ENCODE measurements at places on chromosomes 11 and 22.

- no peak for DNase-seq
Measured at GRCh38 chr11:86056351-86056854, 12.5 kb downstream of the PICALM start.

- DNase-seq: no peak
Measured at GRCh38 chr11:76759092-76759491, 24.1 kb upstream of the TSKU start.

- no peak for DNase-seq
Measured at GRCh38 chr11:99320769-99321290, 300.1 kb downstream of the CNTN5 start.

- DNase-seq: no peak
Measured at GRCh38 chr11:36510594-36510942, 496 bp upstream of the TRAF6 start.

- no peak for DNase-seq
Measured at GRCh38 chr11:117654281-117655255, 142.4 kb downstream of the DSCAML1 start.

DNA sequence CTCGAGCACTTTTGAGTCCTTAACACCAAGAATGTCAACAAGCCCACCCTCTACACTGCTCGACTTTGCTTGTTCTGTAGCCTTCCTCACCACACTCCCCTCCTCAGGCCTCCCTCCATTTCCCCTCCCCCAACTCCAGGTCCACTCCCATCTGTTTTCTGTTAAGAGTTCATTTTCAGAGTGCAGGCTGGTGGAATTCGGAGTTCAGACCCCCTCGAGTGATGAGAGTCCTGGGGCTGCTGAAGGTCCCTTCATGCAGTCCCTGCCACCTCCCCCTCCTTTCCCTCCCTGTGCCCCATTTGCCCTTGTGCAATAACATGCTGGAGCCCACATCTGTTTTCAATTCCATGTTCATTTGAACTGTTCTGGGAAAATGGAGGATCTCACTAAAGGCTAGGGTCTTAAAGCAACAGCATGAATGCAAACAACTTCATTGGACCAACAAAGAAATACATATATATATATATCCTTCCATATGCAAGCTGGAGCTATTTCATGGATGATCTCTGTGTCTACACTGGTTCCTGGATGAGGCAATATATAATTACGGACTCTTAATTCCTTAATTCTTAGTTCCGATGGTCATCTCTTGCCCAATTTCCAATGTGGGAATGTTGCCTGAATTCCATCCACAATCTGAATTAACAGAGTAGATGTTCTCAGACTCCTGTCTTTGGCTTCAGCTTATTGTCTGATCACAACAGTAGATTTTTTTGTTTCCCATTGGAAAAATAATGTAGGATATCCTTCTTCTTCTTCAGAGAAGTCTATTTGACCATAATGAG, 340.4 kb downstream of the ETS1 start:
- no peak for DNase-seq
